ENCODE measurements at places on chromosomes 5 and 9.

DNA sequence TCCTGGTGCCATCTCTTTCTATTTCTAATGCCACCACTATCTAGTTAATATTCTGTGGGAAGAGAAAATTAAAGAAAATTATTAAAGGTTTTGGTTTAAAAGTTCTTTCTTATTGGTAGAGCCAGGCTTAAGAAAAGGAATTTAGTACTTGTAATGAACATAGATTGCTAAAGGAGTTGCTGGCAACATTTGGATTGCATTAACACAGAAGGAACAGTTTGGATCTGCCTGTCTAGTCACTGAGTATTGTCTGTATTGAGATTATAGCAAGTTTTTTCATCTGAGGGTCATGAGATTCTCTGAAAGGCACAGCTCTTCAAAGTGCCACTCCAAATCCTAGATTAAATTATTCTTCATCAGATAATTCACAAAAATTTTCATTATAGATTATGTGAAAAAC is 32.0 kb downstream of the FSD1L start:
- no peak for DNase-seq

DNA sequence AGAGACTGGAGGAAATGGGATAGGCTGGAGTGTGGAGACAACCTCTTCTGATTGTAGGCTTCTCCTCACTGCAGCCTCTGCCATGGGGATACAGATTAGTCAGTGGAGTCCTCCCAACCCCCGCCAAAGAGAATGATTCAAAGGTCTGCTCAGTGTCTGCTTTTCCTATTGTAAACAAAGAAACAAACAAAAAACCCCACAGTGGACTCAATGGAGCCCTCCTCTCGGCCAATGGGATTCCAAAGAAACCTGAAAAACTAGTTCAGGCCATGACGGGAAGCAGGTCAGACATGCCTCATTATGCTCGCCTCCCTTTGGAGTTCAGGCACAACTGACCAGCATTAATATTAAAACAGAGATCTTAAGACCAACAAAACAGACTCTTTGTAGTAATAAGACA is 85.8 kb downstream of the SEC61B start:
- DNase-seq: no peak

DNA sequence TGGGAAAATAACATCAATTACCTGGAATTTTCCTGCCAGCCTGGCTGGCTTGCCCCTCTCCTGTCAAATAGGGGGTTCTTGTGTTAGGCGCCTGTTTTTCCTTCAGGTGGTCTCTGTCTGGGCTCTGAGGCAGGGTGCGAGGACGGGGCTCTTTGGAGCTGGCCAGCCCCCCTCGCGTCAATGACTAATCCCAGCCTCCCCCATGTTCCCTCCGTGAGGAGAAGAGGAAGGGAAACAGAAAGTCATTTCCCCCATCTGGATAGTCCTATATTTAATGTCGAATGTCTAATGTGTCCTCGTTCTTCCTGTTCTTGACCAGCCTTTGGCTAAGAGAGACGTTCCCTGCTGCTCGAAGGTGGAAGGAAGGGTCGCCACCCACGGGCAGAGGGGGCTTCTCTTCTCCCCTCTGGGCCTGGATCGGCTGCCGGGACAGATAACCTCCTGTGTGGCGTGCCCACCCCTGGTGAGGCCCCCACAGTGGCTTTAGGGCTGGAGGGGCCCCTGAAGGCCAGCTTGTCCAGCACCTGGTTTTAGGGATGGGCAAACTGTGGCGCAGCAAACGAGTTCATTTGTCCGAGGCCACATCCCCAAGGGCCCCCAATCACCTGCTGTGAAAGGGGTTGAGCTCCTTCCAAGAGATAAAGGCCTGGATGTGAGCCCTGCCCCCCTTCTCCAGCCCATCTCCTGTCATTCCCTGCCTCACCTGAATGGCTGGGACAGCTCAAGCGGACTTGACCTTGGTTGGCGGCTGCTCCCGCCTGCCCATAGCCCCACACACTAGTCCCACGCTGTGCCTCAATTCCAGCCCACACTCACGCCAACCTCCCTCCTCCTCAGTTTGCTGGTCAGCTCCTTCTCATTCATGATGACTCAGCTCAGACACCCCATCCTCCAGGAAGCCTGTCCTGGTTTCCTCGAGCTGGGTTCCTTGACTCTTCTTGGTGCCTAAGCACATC is 35.9 kb upstream of the UNC5A start:
- no peak for DNase-seq

DNA sequence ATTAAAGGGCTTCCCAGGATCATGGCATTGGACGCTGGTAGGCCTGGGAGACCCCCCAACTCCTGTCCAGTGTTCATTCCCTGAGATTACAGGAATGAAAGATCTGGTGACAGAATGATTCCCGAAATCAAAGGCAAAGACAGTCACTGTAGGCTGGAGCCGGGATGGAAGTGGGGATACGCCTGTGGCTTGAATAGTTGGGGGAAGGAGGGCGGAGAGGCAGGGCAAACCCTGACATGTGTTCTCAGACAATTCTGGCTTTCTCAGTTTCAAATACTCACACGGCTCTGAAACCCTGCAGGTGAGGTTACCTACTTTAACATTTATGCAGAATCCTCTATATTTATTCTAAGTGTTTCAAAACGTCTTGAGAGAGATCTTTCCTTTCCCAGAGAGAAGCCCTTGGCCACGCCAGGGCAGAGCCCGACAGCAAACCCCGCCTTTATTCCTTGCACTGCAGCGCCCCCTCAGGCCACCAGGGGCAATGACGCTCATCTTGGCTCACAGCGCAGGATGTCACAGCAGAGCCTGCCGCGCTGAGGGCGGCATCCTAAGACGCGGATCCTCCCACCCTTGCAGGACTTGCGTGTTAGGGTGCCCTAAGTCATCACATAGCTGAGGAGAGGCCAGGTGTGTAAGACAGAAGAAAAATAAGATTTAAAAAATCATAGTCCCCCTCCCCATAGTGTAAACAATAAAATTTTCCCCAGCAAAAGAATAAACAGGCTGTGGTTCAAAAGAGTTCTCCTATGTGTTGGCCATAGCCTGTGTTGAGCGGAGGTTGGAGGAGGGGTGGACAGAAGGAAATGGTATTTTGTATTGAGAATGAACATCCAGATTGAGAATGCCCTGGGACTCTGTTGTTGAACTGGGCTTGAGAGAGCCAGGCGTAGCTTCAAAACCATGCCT is 284.5 kb downstream of the NTRK2 start:
- DNase-seq: peak; percentile 52
